Karpas-422 (cell line): ENCODE measurements at places on chromosomes 4 and X. TPM values are rescaled to one million over a fixed set of nuclear protein-coding genes. Genes with fewer than 3 reads are reported as not detected.
A peak's percentile ranks its signal among the peaks of the same experiment; 100 is the strongest.

The XAGE2 gene
- total RNA-seq, result not detected in 2 replicates

The DUX4 gene
- total RNA-seq, result not detected in 2 replicates

The F8 gene
- total RNA-seq, result 3.0 and 4.1 TPM in 2 replicates

The BTC gene
- total RNA-seq, result not detected in 2 replicates

GRCh38 chr4:115233600-115233999 is 120.2 kb upstream of the NDST4 start:
- DNase-seq, result no peak

GRCh38 chr4:36224972-36225903 is 19.1 kb downstream of the ARAP2 start:
- no peak for DNase-seq

DNA sequence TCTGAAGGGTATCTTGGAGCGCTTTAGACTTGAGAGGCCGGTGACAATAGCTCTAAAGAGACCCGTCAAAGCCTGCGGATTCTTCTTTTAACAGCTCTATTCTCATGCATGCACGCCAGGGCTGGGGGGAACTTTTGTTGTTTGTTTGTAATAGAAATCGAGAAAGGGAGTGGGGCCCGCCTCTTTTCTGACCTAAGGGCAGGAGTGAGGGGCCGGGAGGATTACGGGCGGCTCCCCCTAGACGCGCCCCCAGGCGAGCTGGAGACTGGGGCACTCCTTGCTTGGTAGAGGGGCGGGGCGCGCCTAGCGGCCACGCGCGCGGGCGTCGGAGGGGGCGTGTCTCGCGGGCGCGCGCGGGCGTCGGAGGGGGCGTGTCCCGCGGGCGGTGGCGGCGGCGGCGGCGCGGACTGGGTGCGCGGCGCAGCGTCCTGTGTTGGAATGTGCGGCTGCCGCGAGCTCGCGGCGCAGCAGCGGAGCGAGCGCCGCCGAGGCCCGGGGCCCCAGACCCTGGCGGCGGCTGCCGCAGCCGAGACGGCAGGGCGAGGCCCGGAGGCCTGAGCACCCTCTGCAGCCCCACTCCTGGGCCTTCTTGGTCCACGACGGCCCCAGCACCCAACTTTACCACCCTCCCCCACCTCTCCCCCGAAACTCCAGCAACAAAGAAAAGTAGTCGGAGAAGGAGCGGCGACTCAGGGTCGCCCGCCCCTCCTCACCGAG is at the start of gene REST:
TSS of gene REST (plus strand) at position 412 of the 717 bp plus-strand sequence. CDS start 2,739 bp downstream, outside the sequence.
- DNase-seq, result peak; percentile 92

- no peak for DNase-seq
Measured at GRCh38 chr4:85005865-85006377, 39.4 kb upstream of the WDFY3 start.

- DNase-seq, result no peak
Measured at GRCh38 chr4:15737255-15737654, 34.4 kb downstream of the BST1 start.

DNA sequence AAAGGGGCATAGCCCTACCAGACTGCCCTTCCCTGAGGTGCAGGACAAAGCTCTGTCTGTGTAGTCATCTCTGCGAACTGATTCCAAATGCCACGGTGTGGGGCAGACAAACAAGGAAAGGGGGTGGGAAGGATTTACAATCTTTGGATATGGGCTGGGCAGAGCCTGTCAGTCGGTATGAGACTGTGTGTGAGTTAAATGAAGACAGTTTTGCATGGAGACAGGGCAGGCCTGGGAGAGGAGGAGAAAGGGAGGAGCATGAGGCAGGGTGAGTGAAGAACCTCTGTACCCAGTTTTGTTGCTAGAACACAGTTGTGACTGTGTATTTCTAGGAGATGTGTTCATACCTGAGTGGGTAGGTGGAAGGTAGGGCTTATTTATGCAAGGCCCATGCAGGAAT is 59.4 kb upstream of the MSN start:
- no peak for DNase-seq

- no peak for DNase-seq
Measured at GRCh38 chr4:5524446-5525299, 183.7 kb downstream of the EVC2 start.

- peak; percentile 56 for DNase-seq
Measured at GRCh38 chr4:176376032-176376614, 56.4 kb downstream of the SPCS3 start.

DNA sequence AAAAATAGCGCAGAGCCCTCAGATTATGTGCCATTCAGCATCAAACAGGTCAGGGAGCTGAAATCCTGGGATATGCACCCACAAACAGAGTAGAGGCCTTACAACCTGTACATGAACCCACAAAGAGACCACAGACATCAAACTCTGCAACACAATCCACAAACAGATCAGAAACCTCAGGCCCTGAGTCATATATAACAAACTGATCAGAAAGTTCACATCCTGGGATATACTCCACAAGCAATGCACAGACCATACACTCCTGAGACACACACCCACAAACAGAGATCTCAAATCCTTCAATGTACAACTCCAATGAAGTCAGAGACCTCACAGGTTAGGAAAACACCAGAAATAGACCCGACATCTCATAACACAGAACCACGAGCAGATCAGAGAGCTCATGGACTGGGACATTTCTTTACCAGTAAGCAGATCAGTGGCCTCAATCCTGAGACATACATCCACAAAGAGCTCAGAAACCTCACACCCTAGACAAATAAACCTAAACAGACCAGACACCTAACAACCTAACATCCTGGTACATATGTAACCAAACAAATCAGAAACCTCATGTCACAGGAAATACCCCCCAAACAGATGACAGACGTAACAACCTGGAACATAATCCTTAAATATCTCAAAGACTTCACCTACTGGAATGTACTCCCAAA is 24.2 kb downstream of the SUV39H1 start:
- no peak for DNase-seq

GRCh38 chr4:176409627-176410026 is 89.9 kb downstream of the SPCS3 start:
- DNase-seq, result no peak

- no peak for DNase-seq
Measured at GRCh38 chr4:22551550-22551949, 35.7 kb upstream of the ADGRA3 start.

DNA sequence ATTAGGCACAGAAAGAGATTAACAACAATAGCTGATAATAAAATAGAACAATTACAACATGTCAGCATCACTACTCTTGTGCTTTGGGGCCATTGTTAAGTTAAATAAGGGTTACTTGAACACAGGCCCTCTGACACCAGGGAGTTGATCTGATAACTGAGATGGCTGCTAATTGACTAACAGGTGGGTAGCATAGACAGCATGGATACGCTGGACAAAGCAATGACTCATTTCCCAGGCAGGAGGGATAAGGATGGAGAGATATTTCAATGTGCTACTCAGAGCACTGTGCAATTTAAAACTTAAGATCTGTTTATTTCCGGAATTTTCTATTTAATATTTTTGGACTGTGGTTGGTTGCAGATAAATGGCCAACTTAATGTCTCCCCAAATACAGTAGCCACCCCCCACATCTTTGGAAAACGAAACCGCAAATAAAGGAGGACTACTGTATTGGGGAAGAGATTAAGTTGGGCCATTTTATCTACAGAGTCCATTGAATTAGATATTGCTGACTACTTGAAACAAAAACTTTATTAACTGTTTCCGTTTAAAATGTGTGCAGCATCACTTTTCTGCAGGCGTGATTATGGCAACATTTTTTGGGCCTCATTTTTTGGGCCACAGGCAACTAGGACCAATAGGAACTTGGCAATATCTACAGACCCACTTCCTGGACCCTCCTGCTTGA is 200.6 kb upstream of the KLF3 start:
- DNase-seq, result no peak

- DNase-seq, result peak; percentile 51
Measured at GRCh38 chrX:153755136-153755535, 8.9 kb upstream of the PLXNB3 start.

GRCh38 chr4:159191989-159192388 is 89.1 kb downstream of the RAPGEF2 start:
- peak; percentile 63 for DNase-seq

GRCh38 chr4:55395529-55396307 is at the start of gene TMEM165:
TMEM165 (plus strand) TSS chr4:55395957; CDS start chr4:55396190, 233 bp downstream.
- peak; percentile 95 for DNase-seq

- no peak for DNase-seq
Measured at GRCh38 chrX:103513067-103513466, 6.2 kb downstream of the RAB40A start.
